Activated CD4-positive, alpha-beta T cell treated with anti-CD3 and anti-CD28 coated beads, Interleukin-2, Interleukin-6, amounts not matched to agents 100 ng/mL and 50 ng/mL, durations not matched to agents 16 hours and 8 hours (primary cell): ENCODE measurements at places on chromosomes 4 and X.

DNA sequence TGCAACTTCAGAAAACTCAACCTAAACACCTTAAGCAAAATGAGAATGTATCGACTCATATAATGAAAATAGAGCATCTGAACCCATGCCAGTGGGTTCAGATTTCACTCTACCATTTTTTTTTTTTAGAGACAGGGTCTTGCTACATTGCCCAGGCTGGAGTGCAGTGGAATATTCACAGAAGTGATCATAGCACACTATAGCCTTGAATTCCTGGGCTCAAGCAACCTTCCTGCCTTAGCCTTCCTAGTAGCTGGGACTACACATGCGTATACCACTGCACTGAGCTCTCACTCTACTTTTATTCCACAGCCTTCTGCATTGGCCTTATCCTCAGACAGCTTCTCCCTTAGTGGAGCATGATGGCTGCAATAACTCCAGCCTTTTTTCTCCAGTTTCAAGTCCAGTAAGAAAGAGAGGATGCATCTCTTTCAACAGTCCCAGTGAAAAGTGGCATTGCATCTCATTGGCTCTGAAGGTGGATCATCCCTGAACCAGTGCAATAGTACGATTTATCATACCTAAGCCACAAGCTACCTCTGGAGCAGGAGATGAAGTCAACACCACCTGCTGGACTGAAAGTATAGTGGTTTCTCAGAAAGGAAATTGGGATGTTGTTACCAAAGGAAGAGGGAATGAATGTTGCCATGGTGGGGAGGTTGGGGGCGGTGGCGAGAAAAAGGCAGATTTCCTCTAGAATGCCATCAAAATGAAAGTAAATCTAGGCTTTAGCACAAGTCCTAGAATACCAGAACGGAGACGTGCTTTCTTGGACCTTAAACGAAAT is 2.0 kb upstream of the SOD3 start:
- DNase-seq, result no peak

DNA sequence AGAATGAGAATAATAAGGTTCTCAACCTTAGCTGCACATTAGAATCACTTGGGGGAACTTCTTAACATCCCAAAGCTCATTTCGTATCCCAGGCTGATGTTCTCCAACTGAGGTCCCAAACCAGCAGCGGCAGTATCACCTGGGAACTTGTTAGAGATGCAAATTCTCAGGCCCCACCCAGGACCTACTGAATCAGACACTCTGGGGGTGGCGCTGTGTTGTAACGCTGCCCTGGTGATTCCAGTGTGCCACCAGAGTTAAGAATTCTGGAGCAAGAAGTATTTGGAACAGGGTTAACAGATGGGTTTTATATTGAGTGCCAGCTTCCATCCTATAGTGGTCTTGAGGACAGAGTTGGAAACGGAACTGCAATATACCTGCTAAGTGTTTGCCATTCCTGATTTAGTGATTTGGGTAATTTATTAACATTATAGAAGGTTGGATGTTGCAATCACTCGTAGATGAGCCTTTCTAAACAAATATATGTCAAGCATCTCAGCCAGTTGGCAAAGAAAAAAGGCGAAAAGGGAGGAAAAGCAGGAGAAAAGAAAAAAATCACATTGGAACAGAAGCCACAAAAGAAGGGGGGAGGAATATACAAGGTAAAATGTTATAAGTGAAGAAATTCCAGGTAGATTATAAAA is 141.0 kb downstream of the ARX start:
- no peak for DNase-seq

- no peak for DNase-seq
Observed at GRCh38 chr4:3034231-3034630, 40.1 kb downstream of the HTT-AS start.

- DNase-seq, result no peak
Observed at GRCh38 chr4:179017581-179017980, 1575.3 kb upstream of the AGA start.

DNA sequence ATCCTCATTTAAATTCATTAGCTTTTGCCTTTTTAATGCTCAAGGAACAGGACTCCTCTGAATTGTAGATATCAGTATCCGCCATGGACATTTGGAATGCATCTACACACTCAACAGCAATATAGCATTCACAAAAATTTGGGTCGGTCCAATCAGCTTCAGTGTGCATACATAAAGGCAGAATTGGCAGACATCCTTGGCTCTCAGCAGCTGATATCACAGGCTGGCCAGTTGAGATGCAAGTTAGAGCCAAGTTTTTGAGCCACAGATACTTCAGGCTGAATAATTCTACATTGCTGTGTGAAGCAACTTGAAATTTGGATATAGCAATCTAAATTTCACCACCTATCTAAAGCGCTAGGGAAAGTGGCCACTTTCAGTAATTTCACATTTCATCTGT is 821.1 kb downstream of the PCDH19 start:
- no peak for DNase-seq

GRCh38 chr4:137156807-137157206 is 375.5 kb downstream of the PCDH18 start:
- no peak for DNase-seq

GRCh38 chrX:16212024-16212423 is 44.7 kb downstream of the MAGEB17 start:
- no peak for DNase-seq

GRCh38 chr4:83556006-83556707 is 20.2 kb downstream of the GPAT3 start:
- DNase-seq, result no peak

DNA sequence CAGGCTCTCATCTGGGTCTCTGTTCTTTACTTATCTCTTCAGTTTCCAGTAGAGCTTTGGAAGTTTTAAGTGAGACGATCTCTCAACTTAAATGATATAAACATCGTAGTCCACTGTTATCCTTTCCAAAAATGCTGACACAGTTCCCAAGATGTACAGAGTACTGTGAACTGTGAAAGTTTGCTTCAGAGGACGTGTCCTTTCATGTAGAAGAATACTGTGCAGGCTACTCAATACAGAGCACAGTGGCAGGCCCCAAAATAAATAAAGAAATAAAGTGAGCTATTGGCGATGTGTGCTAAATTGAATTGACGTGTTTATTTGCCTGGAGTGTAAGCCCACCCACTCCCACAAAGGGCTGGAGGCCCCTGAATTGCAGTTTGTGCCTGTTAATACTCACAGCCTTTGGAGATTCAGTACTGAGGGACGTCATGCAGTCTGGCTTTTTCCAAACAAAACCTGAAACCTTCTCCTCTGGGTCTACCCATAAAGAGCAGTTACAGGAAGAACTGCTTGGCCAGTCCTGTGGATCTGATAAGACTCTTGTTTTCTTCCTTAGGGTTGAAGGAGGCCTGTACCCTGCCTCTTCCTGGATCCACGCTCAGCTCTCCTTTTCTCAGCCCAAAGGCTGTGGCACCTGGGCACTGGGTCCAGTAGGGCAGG is 66.1 kb downstream of the SOWAHB start:
- no peak for DNase-seq

DNA sequence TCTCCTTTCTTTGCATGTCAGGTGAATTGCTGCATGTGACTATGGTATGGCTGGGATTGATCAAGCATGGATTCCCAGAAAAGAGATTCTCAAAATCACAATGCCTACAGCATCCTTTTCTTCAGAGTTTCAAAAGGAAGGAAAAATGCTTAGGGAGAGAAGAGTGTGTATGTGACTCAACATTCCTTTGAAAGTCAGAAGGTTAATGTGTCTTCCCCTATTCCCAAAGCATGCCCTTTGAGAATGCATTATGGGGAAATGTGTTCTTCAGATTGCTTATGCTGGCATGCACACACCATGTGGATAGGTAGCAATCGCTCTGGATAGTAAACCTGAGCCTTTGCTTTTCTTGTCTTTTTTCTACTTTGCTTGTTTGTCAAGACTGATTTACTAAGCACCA is 78.5 kb downstream of the ELOVL6 start:
- DNase-seq, result no peak

DNA sequence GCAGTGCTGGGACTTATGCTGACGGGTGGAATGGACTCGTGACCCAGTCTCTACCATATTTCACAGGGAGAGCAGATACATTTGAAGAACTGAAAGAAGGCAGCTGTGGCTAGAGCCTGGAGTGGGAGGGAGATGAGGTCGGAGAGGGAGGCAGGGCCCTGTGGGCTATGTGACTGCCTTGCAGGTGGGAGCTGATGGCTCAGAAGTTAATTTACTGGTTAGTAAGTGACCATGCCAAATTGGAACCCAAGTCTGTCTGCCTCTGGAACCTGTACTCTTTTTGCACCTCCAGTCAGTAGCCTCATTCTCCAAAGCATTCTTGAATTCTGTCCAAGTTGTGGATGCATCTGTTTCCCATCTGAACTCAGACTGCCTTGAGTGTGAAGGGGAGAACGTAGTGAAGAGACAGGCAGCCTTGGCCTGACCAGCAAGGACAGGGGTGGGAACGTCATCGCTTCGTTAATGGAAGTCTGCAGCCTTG is 92.3 kb downstream of the REPS2 start:
- no peak for DNase-seq

DNA sequence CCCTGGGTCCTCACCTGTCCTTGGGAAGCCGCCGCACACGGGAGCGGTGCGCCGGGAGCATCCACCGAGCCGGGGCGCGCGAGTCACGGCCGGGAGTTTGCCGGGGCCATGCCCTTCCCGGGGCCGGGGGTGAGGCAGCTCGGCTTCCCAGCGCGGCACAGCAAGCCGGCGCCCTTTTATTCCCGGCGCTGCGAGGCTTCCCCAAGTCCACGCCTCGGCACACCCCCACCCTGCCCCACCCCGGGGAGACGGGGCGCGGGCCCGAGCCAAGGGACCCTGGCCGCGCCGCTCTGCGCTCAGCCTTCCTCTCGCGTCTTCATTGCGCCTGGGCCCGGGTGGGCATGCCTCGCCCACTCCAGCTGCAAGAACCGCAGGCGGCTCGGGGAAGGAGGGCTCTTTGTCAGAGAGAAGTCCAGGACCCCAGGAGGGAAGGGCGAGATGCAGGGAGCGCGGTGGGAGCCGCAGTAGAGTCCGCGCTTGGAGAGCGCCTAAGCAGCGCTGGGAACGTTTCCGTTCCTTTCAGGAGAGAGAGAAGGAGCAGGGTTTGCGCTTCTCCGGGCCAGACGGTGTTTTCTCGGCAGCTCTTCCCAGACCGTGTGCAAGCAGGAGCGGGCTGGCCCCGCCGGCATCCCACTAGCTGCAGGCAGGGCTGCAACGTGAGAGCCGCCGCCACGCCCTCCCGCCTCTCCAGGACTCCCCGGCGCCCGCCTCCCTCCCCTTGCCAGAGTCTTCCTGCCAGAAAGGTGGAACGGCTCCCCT is at the start of gene MXRA5:
Gene MXRA5, minus strand, starts transcription at position 152 of the 759 bp plus-strand sequence. CDS start 2,819 bp downstream, outside the sequence.
- DNase-seq, result no peak

DNA sequence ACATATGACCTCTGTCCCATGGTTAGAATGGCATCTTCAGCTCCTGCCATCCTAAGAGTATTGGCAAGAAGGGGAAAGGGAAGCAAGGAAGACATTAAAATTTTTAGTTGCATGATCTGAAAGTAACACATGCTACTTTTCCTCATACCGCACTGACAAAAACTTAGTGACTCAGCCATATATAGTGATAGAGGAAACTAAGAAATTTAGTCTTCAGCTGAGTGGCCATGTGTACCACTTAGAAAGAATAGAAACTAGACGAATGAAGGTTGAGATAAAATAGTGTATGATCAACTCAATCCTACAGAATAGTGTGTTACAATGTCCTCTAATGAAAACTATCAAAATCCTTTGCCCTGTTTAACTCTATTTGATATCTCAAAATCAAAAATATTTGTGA is 164.1 kb downstream of the PPP3CA start:
- DNase-seq, result no peak

- no peak for DNase-seq
Observed at GRCh38 chr4:33626221-33626620, 2618.1 kb downstream of the ARAP2 start.

DNA sequence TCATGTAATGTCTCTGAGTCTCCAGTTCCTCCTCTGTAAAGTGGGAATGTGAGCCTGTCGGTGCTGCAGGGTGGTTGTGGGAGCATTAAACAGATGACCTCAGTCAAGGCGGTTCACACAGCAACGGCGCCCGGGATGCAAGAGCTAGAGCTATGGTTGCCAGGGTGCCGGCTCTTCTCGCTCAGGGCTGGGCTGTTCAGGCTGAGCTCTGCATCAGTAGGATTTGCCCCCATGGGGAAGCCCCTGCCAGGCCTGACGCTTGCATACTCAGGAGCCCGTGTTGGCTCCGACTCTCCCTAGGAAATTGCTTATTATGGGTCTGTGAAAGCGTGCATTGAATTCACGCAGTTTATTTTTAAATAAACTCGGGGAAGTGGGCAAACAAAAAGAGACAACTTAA is 67.3 kb downstream of the PSAPL1 start:
- DNase-seq, result no peak

DNA sequence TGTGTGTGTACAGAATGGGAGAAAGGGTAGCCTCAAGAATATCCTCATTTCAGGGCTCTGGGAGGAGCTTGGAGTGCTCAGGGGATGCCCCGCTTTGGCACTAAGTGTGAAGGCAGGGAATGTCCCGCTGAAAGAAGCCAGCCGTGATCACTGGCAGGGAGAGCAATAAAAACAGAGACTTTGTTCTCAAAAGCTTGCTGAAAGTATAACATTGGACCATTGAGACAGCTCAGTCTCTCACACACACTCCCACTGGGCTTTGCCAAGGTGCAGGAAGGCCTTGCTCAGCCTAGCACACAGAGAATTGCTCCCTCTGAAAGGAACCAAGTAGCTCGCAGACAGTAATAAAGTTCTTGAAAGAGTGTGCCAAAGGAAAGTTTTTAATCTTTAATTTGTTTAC is 143.8 kb upstream of the SLITRK2 start:
- no peak for DNase-seq

DNA sequence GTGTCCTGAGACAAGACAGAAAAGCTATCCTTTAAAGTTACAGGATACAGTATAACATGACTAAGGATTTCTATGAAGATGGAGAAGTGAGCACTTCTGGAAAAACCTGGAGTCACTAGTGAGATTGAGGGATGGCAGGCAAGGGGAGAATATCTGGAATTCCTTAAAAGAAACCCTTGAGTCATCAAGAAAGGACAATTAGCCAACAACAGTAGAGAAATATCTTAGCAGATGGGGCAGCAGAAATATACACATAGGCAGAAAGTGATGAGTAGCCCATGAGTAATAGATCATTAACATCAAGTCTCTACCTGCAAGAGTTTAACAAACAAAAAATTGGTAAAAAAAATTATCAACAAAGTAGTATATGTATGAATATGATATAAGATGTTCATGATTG is 858.8 kb upstream of the FRG1 start:
- no peak for DNase-seq

- DNase-seq, result no peak
Observed at GRCh38 chr4:137474711-137475301, 57.5 kb downstream of the PCDH18 start.

DNA sequence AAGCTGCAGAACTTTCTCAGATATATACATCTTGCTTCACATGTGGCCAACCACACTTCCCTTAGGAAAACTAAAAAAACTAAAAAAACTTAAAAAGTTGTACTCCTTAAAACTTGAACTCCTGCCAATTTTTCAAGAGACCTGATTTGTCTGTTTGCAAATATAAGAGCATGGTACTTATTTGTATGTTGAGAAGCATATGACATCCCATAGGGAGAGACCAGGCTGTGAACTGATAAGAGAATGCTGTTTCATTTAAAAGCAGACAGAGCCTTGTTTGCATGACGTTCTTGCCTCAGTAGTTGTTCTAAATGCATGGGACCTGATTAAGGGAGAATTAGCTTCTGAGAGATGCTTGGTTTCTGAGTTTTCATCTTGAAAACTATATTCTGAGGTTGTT is 169.9 kb downstream of the GPC3 start:
- DNase-seq, result no peak

- DNase-seq, result no peak
Observed at GRCh38 chr4:113442826-113443225, 318.7 kb downstream of the CAMK2D start.
